ENCODE measurements at places on chromosomes 3 and 15. TPM values are rescaled to one million over a fixed set of nuclear protein-coding genes. Genes with fewer than 3 reads are reported as not detected.

EIF5A2 gene
- 27.4 TPM for total RNA-seq

SLC12A1 gene
- total RNA-seq = not detected

ANO10 gene
- 45.7 TPM for total RNA-seq

VWA5B2 gene
- total RNA-seq = not detected

PFKFB4 gene
- 46.0 TPM for total RNA-seq

PSMD2 gene
- total RNA-seq = 557 TPM
